ENCODE measurements at places on chromosomes 16 and 17.

GRCh38 chr16:22216191-22216831 lies 10.2 kb downstream of the EEF2K start:
- DNase-seq, result no peak

- no peak for DNase-seq
These were observed 14.7 kb upstream of the KLHL36 start for GRCh38 chr16:84633622-84634021.

DNA sequence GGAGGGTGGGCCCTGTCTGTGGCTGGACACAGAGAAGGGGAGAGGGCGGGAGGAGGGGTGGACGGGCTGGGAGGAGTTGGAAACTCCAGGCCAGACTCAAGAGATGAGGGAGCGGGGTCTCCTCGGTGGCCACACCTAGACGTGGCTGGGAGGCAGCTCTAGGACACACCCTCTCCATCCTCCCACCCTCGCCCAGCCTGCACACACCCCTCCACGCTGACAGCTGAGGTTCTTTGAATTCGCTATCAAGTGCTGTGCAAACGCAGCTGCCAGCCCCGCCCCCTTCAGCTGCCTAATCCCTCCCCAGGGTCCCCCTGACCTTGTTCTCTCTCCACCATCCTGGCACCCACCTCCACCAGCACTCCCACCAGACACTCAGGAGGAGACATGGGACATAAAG lies 48.7 kb downstream of the DNAH17 start:
- DNase-seq, result no peak

DNA sequence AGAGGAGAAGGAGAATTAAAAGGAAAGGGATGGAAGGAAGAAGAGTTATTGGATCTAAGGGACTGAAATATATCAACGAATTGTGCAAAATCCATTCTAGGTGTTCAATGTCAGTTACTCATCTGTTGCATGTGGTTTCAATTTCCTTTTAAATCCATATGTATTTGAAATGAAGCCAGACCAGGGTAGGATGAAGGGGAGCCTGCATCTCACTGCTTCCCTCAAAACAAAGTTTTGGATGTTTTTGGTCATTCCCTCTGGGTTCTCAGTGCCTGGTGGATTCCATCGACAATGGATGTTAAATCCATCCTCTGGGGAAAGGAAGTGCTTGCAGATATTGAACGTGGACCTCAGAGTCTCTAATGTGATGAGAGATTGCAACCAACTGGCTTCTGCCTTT lies 103.5 kb upstream of the XYLT1 start:
- DNase-seq, result no peak

DNA sequence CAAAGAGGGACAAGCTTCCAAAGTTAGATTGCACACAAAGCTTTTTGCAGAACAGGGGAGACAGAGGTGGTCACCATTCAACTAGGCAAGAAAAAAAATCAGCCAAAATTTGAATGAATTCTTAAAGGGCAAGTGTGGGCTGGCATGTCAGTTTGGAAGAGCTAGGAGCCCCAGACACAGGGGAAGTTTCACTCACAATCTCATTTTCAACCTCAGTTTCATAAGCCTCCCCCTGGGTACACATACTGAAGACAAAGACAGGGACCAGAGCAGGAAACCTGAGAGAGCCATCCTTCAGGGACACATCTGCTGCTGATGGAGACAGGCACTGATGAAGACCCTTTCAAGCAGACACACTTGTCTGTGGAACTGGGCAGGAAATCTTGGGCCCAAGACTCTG lies 106.3 kb upstream of the PSMD7 start:
- no peak for DNase-seq

GRCh38 chr17:39231591-39232551 lies 6.1 kb upstream of the STAC2 start:
- peak; percentile 22 for DNase-seq

- peak; percentile 35 for DNase-seq
These were observed 12.8 kb upstream of the GNG13 start for GRCh38 chr16:813204-813915.

- DNase-seq, result no peak
These were observed 117.2 kb upstream of the METRNL start for GRCh38 chr17:82962163-82962720.

- peak; percentile 10 for DNase-seq
These were observed 5.2 kb downstream of the ARSG start for GRCh38 chr17:68296217-68297191.

GRCh38 chr17:2239882-2240430 lies 63.6 kb downstream of the SMG6 start:
- no peak for DNase-seq

- DNase-seq, result no peak
These were observed 20.1 kb upstream of the PIRT start for GRCh38 chr17:10857976-10858375.

DNA sequence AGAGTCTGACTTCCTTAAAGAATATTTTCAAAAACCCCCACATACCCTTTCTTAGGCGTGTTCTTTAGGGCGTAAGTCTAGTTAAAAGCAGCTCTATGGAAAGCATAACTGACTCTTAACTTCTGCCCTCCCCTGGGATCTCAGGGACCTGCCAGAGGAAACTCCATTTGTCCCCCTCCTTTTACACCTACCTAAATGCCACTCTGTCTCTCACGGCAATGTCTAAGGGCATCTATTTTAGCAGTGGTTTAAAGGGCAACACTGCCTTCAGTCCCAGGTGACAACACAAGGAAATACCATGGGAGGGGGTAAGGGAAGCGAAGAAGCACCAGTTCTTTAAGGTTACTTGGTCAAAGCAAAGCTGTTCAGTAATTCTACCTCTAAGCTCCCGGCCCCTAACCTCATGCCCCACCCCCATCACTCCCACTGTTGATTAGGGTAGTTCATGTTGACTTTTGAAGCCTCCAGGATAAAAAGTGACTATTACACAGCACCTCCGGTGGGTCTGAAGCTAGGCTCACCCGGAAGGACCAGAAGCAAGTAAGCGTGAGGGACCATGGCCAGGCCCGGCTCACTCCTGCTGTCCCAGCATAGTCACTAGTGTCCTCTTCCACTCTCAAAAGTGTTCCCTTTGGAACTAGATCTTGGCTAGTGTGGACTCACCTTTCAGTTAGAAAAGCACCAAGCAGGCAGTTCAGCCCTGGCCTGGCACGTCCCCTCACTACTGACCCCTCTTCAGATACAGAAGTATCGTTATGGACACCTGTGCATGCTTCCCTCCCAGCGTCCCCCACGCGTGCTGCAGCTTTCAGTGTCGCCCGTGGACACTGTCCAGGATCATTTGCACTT lies 47.1 kb downstream of the CYTH1 start:
- no peak for DNase-seq

- peak; percentile 16 for DNase-seq
These were observed 67.1 kb downstream of the CLEC18A start for GRCh38 chr16:70018254-70018653.

DNA sequence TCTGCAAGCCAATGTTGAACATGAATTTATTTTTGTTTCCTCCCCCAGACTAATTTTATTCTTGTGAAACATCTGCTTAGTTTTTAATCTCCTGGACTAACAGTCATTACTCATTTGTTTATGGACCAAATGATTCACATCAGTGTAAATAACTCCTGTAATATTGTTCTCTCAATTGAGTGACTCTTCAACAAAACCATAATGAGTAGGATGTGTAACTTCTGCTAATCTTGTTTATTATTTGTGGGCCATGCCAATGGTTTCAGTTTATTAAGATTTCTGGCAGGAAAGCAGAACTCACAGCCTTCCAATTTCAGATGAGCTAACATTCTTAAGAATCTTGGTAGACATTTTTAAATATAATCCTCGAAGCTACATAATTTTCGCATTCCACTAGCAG lies 1216.3 kb upstream of the GOT2 start:
- no peak for DNase-seq

DNA sequence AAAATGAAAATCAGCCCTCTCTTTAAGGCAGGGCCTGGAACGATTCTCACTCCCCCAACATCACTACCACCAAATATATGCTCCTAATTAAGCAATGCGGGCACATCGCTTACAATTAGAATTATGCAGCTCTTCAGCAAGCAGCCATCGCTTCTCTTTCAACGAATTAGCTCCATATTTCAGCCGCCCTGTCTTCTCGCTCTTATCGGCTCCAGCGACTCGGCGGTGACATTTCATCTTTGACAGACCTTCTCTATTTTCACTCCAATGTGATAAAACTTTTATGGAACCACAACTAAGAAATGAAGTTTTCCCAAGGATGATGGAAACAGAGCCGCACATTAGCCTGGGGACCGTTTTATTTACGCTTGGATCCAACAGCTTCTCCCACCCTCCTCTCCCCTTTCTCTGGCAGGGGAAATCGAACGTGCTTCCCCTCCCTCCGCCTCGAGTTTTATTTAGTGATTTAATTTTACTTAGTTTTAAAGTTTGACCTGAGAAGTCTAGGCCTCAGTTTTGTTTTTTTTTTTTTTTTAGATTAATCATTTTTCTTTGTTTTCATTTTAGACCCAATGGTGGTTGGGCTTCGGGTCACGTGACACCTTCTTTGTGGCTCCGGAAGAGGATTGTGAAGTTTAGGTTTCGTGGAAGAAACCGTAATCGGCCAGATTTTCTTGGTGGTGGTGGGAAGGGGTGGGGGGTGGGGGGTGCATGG lies 3.1 kb upstream of the HOXB2 start:
- peak; percentile 39 for DNase-seq

GRCh38 chr17:55479903-55480302 lies 31.3 kb downstream of the SMIM36 start:
- no peak for DNase-seq

GRCh38 chr16:11007714-11008280 lies 63.4 kb downstream of the CLEC16A start:
- DNase-seq, result no peak

GRCh38 chr16:17295948-17296347 lies 174.8 kb downstream of the XYLT1 start:
- no peak for DNase-seq

- DNase-seq, result no peak
These were observed 25.5 kb downstream of the CDH5 start for GRCh38 chr16:66391726-66392670.

- DNase-seq, result no peak
These were observed 486 bp upstream of the DNAJA2 start for GRCh38 chr16:46973996-46974324.

GRCh38 chr17:82791532-82791931 lies 39.7 kb downstream of the TBCD start:
- DNase-seq, result no peak
